D341Med (cell line): ENCODE measurements at places on chromosomes 13 and 19.

DNA sequence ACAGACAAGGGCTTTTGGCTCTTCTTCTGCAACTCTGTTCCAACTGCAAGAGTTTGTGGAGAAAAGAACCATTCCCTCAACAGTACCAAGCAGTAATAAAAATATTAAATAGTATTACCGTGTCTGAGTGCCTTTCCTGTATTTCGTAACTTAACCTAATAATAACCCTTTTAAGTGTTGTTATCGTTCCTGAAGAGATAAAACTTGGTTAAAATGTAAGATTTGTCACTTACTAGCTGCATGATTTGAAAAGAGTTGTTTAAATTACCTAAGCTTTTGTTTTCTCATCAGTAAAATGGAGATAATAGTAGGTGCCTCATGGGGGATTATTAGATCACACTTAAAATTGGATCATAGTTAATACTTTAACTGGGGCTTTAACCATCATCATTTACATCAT is 447.2 kb downstream of the GPC5 start:
- DNase-seq = peak; percentile 21

DNA sequence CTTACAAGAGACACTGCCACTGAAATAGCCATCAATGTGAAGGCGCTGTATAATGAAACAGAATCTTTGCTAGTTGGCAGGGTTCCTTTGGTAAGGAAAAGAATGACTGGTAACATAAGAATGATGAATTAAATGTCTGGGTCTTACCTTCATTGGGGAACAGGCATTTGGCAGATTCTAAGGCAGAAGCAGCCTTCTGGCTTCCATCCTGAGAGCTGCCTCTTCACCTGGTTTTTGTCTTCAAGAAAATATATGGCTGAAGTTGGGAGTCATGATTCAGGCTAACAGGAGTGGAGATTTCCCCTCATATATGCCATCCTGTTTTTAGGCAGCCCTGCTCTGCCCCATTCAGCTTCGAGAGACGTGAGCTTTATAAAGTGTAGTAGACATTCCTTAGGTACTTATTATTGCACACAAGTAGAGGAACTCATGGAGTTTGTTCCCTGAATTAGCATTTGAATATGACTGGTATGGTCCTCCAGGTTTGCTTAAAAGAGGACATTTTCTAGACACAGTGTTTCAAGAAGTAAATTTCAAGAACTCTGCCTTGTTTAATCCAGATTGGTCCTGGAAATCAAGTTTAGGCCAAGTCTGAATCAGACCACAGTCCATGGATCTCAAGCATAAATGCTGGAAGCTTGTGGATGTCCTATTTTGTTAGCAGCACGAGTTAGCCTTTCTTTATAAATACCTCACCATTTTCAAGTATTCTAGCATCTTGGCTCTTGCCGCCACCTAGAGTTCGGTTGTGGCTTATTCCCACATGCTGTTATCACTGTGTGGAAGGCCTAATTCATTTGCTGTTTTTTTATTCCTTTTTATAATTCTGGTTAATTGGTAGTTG is 56.2 kb upstream of the AKAP11 start:
- peak; percentile 46 for DNase-seq

GRCh38 chr13:69948016-69948415 is 159.6 kb upstream of the ATXN8OS start:
- DNase-seq = no peak

DNA sequence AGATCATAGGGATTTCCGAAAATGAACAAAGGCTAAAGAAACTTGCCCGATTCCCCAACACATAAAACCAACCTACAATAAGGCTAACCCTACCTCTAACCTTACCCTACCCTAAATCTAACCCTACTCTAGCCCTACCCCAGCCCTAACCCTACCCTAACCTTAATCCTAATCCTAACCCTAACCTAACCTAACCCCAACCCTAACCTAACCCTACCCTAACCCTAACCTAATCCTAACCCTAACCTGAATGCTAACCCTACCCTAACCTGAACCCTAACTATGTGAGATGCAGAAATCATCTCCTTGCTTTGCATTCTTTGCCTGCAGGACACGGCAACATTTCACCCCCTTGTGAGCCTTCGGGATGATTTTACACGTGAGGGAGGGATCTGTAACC is 67.6 kb upstream of the SOX1 start:
- no peak for DNase-seq

DNA sequence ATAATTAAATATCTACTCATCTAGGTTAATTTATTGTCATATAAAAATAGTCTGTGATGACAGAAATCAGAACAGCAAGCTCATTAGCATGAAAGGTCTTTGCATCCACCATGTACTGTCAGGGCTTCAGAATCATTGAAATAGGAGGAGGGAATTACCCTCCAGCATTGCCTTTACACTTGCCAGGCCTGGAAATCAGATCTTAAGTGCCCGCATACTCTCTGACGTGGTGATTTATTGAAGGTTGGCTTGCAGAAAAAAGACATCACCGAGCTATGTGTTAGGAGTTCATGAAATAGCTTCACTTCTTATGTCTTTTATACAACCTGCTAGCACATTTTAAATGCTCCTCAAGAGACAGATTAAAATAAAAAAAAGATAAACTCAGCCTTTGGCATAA is 661.7 kb upstream of the SLITRK1 start:
- DNase-seq = no peak

DNA sequence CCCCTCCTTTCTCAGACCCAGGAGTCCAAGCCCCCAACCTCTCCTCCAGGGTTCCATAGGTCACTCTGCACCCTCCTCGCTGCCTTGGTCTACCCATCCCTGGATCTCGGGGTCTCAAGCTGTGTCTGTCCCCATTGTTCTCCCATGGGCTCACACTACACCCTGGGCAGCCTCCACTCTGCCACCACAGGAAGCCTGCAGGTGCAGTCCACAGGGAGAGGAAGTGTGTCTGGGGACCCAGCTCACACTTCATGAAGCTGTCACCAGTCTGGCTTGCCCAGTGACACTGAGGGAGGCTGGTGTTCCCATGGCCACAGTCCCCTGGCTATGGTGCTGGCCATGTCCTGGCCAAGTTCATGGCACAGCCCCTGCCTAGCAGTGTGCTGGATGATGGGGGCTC is 5.3 kb downstream of the NECTIN2 start:
- DNase-seq = no peak

GRCh38 chr13:75675421-75675820 is 39.3 kb downstream of the LMO7 start:
- no peak for DNase-seq

DNA sequence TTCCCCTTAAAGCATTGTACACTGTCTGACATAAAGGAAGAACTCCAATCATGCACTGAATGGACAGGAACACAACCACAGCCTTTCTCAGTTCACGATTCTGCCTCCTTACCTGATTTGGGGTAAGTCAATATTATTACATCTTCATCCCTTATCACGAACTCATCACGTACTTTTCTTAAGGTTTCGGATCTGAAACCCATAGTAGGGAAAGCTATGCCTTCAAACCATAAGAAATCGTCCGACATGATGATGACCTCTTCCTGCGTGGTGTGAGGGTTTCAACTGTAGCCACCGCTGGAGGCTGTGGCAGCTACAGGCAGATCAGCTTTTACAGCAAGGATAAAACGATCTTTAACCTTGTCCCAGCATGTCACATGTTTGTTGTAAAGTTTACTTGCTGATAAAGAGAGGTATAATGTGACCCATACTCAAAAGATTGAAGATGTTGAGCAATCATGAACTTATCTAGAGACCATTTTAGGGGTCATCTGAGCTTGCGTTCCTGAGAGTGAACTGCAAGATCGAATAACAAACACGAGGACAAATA is at the start of gene SULT2A1:
Gene SULT2A1 (minus strand): TSS at position 306 of the 550 bp plus-strand sequence. CDS start 58 bp downstream, at position 248.
- DNase-seq = no peak

DNA sequence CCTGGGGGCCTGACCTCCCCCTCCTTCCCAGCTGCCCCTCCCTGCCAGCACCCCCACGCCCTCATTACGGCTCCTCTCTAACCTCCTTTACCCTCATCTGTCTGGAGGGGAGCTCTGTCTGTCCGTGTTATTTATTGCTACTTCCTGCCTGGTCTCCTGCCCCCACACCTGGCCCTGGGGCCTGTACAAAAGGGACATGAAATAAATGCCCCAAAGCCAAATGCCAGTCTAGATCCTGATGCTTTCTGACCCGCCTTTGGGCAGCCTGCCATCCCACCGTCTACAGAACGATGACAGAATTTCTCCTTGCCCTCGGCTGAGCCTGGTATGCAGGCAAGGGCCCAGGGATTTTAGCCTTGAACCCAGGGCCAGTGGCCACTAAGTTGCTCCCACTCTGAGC is 15.4 kb upstream of the CD22 start:
- no peak for DNase-seq
